Activated naive CD4-positive, alpha-beta T cell treated with anti-CD3 and anti-CD28 coated beads, Interleukin-2, amount 10 ng/mL, durations not matched to agents 7 days and 5 days (primary cell): ENCODE measurements at places on chromosomes 1 and 21.

GRCh38 chr1:220483700-220484099 is 44.2 kb upstream of the MARK1 start:
- no peak for DNase-seq
- H3K4me1 ChIP-seq = no peaks in the 10 kb centered on the region
- no peaks in the 10 kb centered on the region for H3K36me3 ChIP-seq
- H3K27ac ChIP-seq = no peak overlapping the region
- H3K4me3 ChIP-seq = no peak overlapping the region

DNA sequence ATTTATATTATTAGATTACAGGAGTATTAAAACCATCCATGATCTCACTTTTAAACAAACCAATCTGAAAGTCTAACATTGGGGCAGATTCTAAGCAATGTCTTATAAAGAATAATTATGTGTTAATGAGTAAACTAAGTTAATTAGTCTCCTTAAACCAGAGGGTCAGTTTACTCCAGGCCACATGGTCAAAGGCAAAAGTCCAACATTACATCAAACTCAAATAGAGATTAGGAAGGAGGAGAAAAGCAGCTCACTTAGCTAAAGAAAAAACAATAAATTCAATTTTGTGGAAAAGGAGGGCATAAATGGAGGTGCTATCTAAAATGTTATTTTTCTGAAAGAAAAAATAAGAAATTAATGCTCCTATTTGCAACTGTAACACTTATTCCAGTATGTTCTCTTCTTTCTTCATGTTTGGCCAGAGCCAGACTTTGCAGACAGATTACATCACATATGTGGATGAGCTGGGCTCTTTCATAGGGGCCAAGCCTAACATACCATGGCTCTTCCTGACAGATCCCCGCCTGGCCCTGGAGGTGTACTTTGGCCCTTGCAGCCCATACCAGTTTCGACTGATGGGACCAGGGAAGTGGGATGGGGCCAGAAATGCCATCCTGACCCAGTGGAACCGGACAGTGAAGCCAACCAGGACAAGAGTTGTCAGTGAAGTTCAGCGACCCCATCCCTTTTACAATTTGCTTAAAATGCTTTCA is 24.3 kb upstream of the FMO2 start:
- DNase-seq = no peak
- no peaks in the 10 kb centered on the region for H3K4me1 ChIP-seq
- no peak overlapping the region for H3K4me3 ChIP-seq
- no peaks in the 10 kb centered on the region for H3K36me3 ChIP-seq
- no peak overlapping the region for H3K27ac ChIP-seq

DNA sequence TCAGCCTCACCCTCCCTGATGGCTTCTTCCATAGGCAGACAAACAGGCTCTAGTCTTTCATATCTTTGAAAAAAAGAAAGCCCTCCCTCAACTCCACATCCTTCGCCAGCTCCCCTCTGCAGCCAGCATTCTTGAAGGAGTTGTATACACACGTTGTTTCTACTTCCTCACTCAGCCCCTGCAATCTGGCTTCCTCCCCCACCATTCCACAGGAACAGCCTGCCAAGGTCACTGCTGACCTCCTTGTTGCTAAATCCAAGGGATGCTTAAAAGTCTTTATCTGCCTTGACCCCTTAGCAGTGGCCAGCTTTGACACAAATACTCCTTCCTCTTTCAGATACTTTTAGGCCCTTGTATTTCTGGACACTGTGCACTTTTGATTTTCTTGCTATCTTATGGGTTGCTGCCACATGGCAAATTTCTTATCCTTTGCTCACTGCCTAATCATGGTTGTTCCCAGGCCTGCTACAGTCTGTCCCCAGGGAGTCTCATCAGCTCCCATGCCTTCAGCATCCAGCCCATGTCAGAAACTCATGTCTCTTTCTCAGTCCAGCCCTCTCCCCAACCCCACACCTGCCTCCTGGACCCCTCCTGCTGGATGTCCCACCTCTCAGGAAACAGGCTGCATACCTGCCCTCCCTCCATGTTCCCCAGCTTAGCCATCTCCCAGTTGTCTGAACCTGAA is 8.3 kb downstream of the FAM229A start:
- H3K4me1 ChIP-seq = peaks cover 42% of the 10 kb centered on the region
- peaks cover 35% of the 10 kb centered on the region for H3K27me3 ChIP-seq
- H3K27ac ChIP-seq = no peak overlapping the region
- peaks cover 11% of the 10 kb centered on the region for H3K36me3 ChIP-seq
- H3K4me3 ChIP-seq = peak overlapping the region; percentile 49

DNA sequence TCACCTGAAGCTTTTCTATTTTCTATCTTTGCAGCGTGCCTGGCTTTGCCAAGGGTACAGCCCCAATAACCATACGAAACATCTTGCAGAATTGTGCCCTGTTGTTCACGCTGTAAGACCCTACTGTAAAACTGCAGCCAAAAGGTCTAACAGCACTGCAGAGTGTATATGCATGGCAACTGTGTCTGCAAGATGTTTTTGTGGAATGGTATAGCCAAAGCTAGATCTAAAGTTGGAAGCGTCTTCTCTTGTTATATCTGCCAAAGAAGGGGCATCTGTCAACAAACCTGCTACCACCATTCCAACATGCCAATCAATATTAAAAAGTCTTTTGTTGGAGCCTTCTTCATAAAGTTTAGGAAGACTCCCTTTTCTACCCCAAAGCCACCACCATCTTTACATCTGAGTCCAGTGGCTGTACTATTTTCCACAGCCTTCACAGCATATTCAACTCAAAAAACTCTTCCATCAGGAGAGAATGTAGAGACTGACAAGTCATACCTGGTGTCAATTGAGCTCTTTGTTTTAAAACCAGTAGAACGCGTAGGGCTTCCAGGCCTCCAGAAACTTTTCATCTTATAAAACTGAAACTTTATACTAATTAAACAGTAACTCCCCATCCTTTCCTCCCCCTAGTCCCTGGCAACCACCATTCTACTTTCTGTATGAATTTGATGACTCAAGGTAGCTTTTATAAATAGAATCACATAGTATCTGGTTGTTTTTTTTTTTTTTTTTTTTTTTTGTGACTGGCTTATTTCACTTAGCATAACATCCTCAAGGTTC is 40.0 kb downstream of the ZSCAN20 start:
- no peak for DNase-seq
- H3K27me3 ChIP-seq = peaks cover 12% of the 10 kb centered on the region
- H3K36me3 ChIP-seq = no peaks in the 10 kb centered on the region
- H3K4me1 ChIP-seq = no peaks in the 10 kb centered on the region
- no peak overlapping the region for H3K4me3 ChIP-seq

DNA sequence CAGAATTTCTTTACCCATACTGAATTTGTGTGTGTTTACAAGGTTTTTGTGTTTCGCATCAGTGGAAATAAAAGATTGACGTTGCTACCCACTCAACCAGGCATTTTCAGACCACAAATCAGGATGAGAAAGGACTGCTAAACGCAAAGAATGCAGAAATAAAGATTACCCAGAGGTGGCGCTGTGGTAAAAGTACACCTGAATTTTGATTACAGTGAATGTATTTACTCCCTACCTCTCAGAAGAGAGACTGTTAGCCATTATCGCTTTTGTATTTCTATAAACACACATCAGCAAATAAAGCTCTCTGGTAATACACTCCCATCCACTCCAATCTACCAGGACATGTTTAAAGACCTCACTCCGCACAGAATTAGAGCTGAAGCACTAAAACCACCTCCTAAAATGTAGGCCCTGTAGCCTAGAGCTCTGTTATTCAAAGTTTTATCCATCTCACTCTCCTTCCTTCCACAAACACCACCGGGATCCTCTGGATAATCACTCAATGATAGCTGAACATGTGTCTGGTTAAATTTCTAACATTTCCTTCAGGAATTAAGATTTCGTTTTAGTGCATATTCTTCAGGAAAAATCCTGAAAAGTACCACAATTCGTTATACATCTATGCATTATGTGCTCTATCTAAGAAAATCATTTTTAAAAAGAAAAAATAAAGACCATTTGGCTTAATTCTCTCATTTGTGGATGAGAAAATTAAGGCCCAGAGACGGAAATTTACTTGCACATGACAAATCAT is 2.5 kb upstream of the LMO4 start:
- peaks cover 15% of the 10 kb centered on the region for H3K27me3 ChIP-seq
- peak; percentile 61 for DNase-seq
- H3K27ac ChIP-seq = no peak overlapping the region
- H3K4me3 ChIP-seq = no peak overlapping the region
- peaks cover 26% of the 10 kb centered on the region for H3K4me1 ChIP-seq
- peaks cover 2% of the 10 kb centered on the region for H3K36me3 ChIP-seq

DNA sequence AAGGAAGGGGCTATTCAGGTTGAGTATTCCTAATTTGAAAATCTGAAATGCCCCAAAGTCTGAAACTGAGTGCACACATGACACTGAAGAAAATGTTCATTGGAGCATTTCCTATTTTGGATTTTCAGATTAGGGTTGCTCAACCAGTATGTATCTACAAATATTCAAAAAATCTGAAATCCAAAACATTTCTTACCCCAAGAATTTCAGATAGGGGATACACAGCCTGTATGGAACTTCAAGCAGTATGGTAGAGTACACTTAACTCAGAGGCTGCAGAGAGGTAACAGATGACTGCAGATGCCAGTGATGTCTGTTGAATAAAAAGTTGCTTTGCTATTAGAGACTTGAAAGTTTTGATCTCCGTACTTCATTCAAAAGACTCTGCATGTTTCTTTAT is 19.0 kb downstream of the YTHDF2 start:
- DNase-seq = no peak
- peaks cover 24% of the 10 kb centered on the region for H3K4me1 ChIP-seq
- no peaks in the 10 kb centered on the region for H3K27me3 ChIP-seq
- no peak overlapping the region for H3K4me3 ChIP-seq
- H3K36me3 ChIP-seq = peaks cover 23% of the 10 kb centered on the region

GRCh38 chr1:154405747-154406571 is 816 bp downstream of the IL6R start:
- peaks cover 92% of the 10 kb centered on the region for H3K4me1 ChIP-seq
- H3K27me3 ChIP-seq = peaks cover 18% of the 10 kb centered on the region
- peak overlapping the region; percentile 84 for H3K4me3 ChIP-seq
- H3K27ac ChIP-seq = peak overlapping the region; percentile 88

DNA sequence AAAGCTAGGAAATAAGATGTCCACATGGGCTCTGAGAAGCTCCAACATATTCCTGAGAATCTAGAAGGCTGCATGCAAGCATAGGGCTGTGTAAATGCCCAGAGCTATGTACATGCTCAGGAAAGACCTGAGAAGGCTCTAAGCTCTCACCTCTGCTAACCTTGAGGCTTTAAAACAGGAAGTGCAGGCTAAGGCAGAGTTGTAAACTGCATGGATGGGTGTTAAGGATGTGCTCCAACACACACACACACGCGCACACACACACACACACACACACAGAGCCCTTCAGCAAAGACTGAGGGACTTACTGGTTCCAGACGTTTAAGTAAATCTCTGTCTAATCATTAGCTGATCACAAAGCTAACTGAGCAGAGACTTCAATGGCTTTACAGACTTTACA is 162.9 kb downstream of the TRABD2B start:
- H3K27ac ChIP-seq = no peak overlapping the region
- H3K27me3 ChIP-seq = peaks cover 4% of the 10 kb centered on the region
- no peaks in the 10 kb centered on the region for H3K36me3 ChIP-seq
- no peaks in the 10 kb centered on the region for H3K4me1 ChIP-seq
- DNase-seq = no peak
- H3K4me3 ChIP-seq = no peak overlapping the region

GRCh38 chr1:237232501-237232900 is 190.5 kb downstream of the RYR2 start:
- H3K27ac ChIP-seq = no peak overlapping the region
- DNase-seq = no peak
- no peak overlapping the region for H3K4me3 ChIP-seq
- no peaks in the 10 kb centered on the region for H3K4me1 ChIP-seq
- H3K36me3 ChIP-seq = no peaks in the 10 kb centered on the region
- H3K27me3 ChIP-seq = no peaks in the 10 kb centered on the region

- peak overlapping the region; percentile 25 for H3K27ac ChIP-seq
- H3K36me3 ChIP-seq = peaks cover 81% of the 10 kb centered on the region
- no peak overlapping the region for H3K4me3 ChIP-seq
- peaks cover 30% of the 10 kb centered on the region for H3K4me1 ChIP-seq
Observed at GRCh38 chr1:19124273-19124672, 85.8 kb downstream of the UBR4 start.

- H3K4me3 ChIP-seq = no peak overlapping the region
- H3K27ac ChIP-seq = no peak overlapping the region
- peaks cover 8% of the 10 kb centered on the region for H3K36me3 ChIP-seq
- no peaks in the 10 kb centered on the region for H3K27me3 ChIP-seq
Observed at GRCh38 chr1:86866665-86867064, 47.3 kb downstream of the SELENOF start.

DNA sequence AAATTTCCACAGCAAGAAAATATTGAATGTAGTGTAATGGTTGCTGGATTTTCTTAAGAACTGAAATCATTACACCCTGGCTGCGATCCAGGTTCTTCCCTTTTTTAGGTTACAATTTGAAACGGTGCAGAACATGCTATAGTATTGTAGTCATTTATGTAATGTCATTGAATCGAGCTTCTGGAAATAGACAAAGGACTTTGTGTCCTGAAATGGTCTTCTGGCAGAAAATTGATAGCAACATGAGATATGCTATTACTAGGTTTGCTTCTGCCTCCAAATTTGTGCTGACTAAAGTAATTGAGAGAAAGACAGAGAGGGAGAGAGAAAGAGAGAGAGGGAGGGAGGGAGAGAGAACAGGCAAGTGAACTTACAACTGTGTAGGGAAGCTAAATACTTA is 146.2 kb upstream of the NFIA start:
- no peaks in the 10 kb centered on the region for H3K36me3 ChIP-seq
- no peak for DNase-seq
- H3K4me1 ChIP-seq = no peaks in the 10 kb centered on the region
- peaks cover 5% of the 10 kb centered on the region for H3K27me3 ChIP-seq
- H3K27ac ChIP-seq = no peak overlapping the region

GRCh38 chr1:92577261-92577895 is 90.7 kb upstream of the GFI1 start:
- no peak for DNase-seq
- no peaks in the 10 kb centered on the region for H3K27me3 ChIP-seq
- H3K36me3 ChIP-seq = peaks cover 13% of the 10 kb centered on the region
- H3K27ac ChIP-seq = peak overlapping the region; percentile 64

GRCh38 chr1:230825761-230826160 is 42.6 kb downstream of the C1orf198 start:
- DNase-seq = no peak
- H3K27me3 ChIP-seq = peaks cover 19% of the 10 kb centered on the region
- no peaks in the 10 kb centered on the region for H3K4me1 ChIP-seq
- H3K36me3 ChIP-seq = no peaks in the 10 kb centered on the region

GRCh38 chr21:39048064-39048463 is 135.2 kb downstream of the PSMG1 start:
- no peaks in the 10 kb centered on the region for H3K4me1 ChIP-seq
- H3K27me3 ChIP-seq = no peaks in the 10 kb centered on the region
- no peak overlapping the region for H3K27ac ChIP-seq
- no peak for DNase-seq
- no peaks in the 10 kb centered on the region for H3K36me3 ChIP-seq
- no peak overlapping the region for H3K4me3 ChIP-seq

- peak; percentile 85 for DNase-seq
- H3K27ac ChIP-seq = peak overlapping the region; percentile 65
- no peak overlapping the region for H3K4me3 ChIP-seq
- H3K27me3 ChIP-seq = peaks cover 26% of the 10 kb centered on the region
- no peaks in the 10 kb centered on the region for H3K36me3 ChIP-seq
Observed at GRCh38 chr1:12124693-12125421, 41.9 kb upstream of the TNFRSF1B start.

GRCh38 chr1:28517649-28517999 is 11.8 kb downstream of the RCC1 start:
- peaks cover 29% of the 10 kb centered on the region for H3K36me3 ChIP-seq
- no peak for DNase-seq
- H3K4me1 ChIP-seq = peaks cover 46% of the 10 kb centered on the region
- H3K4me3 ChIP-seq = peak overlapping the region; percentile 86
- no peaks in the 10 kb centered on the region for H3K27me3 ChIP-seq
- peak overlapping the region; percentile 91 for H3K27ac ChIP-seq
